ENCODE measurements at places on chromosomes 12 and 14.
A peak's percentile ranks its signal among the peaks of the same experiment; 100 is the strongest.

- no peak overlapping the region for H3K4me3 ChIP-seq
- H3K27me3 ChIP-seq: no peaks in the 10 kb centered on the region
- no peak for DNase-seq
These were observed 635.4 kb upstream of the ATXN7L3B start for GRCh38 chr12:73902260-73902659.

- H3K27me3 ChIP-seq: no peaks in the 10 kb centered on the region
- H3K4me1 ChIP-seq: peaks cover 10% of the 10 kb centered on the region
- peak overlapping the region; percentile 82 for H3K27ac ChIP-seq
- H3K36me3 ChIP-seq: peaks cover 2% of the 10 kb centered on the region
- peak overlapping the region; percentile 83 for H3K4me3 ChIP-seq
- no peak for DNase-seq
These were observed 1.0 kb downstream of the PCNX1 start for GRCh38 chr14:70907996-70908934.

DNA sequence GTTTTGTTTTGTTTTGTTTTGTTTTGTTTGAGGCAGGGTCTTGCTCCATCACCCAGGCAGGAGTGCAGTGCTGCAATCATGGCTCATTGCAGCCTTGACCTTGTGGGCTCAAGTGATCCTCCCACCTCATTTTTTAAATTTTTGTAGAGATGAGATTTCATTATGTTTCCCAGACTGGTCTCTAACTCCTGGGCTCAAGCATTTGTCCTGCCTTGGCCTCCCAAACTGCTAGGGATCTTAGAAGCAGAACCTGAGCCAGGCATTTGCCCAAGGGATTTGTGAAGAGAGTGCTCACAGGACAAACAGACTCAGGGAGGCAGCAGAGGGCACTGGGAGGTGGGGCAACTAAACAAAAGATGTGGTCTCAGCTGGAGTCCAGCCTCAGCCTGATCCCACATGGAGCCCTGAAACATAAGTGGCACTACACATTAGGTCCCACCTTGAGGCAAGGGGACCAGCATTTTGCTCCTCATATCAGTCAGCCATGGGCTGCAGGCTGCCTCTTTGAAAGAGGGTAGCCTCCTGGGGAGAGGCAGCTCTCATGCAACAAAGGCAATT lies 86.2 kb upstream of the CMKLR1 start:
- no peak overlapping the region for H3K27ac ChIP-seq
- H3K4me3 ChIP-seq: no peak overlapping the region
- no peaks in the 10 kb centered on the region for H3K4me1 ChIP-seq
- no peaks in the 10 kb centered on the region for H3K36me3 ChIP-seq

GRCh38 chr14:73825551-73826188 lies 26.0 kb upstream of the PTGR2 start:
- H3K36me3 ChIP-seq: no peaks in the 10 kb centered on the region
- peaks cover 28% of the 10 kb centered on the region for H3K4me1 ChIP-seq
- H3K27me3 ChIP-seq: no peaks in the 10 kb centered on the region
- DNase-seq: peak; percentile 38

DNA sequence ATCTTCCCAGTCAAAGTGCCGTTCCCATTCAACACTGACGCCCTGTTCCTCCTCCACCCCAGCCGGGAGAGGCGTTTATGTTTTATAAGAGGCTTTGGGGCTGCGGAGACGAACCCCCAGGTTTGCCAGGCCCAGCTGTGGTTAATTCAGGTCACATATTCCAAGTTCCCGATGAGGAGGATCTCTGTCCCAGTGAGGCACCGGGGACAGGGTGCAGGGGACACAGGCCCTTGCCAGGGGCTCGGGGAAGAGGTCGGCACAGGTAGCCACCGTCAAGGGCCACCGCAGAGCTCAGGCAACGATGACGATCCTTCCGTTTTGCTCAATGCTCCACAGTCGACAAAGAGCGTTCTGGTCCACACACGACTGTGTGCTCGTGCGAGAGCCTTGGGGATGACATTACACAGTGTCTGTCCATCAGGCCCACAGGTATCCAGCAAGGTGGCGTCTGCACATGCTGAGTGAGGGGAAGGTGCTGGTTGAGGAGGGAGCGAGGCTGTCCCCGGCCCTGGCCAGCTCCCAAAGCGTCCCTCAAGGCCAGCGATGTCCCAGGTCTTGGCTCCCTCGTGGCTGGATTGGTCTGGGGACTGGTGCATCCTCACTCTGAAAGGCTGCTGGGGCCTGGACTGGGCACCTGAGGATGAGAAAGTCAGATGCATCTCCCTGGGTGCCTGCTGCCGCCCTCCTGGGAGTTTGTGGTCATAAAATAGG lies 189.2 kb upstream of the C14orf180 start:
- no peaks in the 10 kb centered on the region for H3K36me3 ChIP-seq
- no peaks in the 10 kb centered on the region for H3K27me3 ChIP-seq
- H3K4me3 ChIP-seq: no peak overlapping the region
- DNase-seq: no peak
- no peaks in the 10 kb centered on the region for H3K4me1 ChIP-seq

DNA sequence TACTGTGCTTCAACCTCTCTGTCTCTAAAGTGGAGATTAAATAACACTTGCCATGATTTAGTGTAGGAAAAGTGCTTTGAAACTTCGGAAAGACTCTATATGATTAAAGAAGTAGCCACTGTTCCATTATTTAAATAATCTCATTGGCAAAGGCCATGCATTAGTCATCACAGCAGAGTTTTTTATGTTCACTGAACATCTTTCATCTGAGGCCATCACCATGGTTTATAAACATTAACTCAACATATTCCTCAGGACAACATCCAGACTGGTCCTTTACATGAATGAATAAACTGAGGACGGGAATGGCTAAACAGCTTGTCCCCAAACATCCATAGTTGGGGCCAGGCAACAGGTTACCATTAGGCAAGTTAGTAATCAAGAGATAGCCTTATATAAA lies 124.6 kb upstream of the FRMD6 start:
- no peak for DNase-seq
- no peaks in the 10 kb centered on the region for H3K4me1 ChIP-seq
- H3K4me3 ChIP-seq: no peak overlapping the region
- no peaks in the 10 kb centered on the region for H3K36me3 ChIP-seq

- H3K4me1 ChIP-seq: no peaks in the 10 kb centered on the region
- no peaks in the 10 kb centered on the region for H3K36me3 ChIP-seq
- no peak overlapping the region for H3K27ac ChIP-seq
- H3K27me3 ChIP-seq: no peaks in the 10 kb centered on the region
- no peak overlapping the region for H3K4me3 ChIP-seq
- peak; percentile 18 for DNase-seq
These were observed 2.6 kb downstream of the MYF6 start for GRCh38 chr12:80709811-80710726.

DNA sequence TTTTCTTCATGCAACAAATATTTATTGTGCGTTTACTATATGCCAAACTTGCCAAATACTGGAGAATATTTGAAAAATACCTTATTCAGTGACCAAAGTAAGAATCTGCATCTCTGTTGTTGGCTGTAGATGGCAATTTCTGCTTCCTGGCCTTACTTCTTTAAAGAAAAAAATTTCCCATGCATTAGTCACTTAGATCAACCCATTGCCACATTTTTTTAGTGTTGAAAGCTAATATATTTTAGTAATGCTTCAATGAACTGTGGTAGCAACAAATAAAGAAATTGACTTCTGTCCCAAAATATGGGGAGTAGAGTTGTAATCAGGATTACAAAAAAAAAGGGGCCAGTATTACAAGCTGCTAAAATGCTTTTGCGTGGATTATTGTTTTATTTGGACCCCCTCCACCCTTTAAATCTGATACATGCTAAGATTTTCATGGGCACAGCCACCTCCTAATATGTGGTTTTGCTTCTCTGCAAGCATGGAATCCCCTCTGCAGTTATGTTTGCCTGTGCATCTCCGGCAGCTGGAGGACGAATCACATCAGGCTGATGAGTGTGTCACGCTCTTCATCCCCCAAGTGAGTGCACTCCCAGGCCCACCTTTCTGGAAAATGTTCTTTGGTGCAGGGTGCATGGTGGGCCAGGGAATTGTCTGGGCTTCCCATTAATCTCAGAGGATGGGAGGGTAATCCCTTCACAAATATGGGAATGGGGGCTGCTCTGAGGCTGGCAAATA lies 38.1 kb upstream of the PTCSC3 start:
- no peak overlapping the region for H3K4me3 ChIP-seq
- H3K27ac ChIP-seq: no peak overlapping the region
- no peaks in the 10 kb centered on the region for H3K36me3 ChIP-seq
- no peaks in the 10 kb centered on the region for H3K4me1 ChIP-seq

DNA sequence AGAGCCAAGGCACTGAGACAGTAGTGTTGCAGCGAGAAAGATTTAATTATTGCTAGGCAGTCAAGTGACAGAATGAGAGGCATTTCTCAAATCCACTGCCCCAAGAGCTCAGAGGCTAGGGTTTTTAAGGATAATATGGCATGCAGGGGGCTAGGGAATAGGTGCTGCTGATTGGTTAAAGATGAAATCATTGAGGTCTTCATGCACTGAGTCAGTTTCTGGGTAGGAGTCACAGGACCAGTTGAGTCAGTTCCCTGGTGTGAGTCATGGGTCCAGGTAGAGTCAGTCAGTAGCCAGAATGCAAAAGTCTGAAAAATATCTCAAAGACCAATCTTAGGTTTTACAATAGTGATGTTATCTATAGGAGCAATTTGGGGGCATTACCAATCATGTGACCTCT lies 323.8 kb downstream of the RGS6 start:
- DNase-seq: no peak
- no peaks in the 10 kb centered on the region for H3K36me3 ChIP-seq
- no peak overlapping the region for H3K4me3 ChIP-seq
- no peaks in the 10 kb centered on the region for H3K4me1 ChIP-seq
- no peaks in the 10 kb centered on the region for H3K27me3 ChIP-seq
- no peak overlapping the region for H3K27ac ChIP-seq

GRCh38 chr12:10243818-10244520 lies 31.3 kb downstream of the GABARAPL1 start:
- no peaks in the 10 kb centered on the region for H3K36me3 ChIP-seq
- no peak for DNase-seq
- H3K4me3 ChIP-seq: no peak overlapping the region

GRCh38 chr14:105092171-105093037 lies 27.2 kb upstream of the GPR132 start:
- H3K4me1 ChIP-seq: peaks cover 46% of the 10 kb centered on the region
- H3K27me3 ChIP-seq: no peaks in the 10 kb centered on the region
- peak overlapping the region; percentile 68 for H3K4me3 ChIP-seq
- DNase-seq: no peak
- H3K27ac ChIP-seq: peak overlapping the region; percentile 86
- H3K36me3 ChIP-seq: no peaks in the 10 kb centered on the region

- H3K36me3 ChIP-seq: no peaks in the 10 kb centered on the region
- no peak overlapping the region for H3K27ac ChIP-seq
- H3K4me3 ChIP-seq: no peak overlapping the region
- H3K4me1 ChIP-seq: no peaks in the 10 kb centered on the region
- DNase-seq: no peak
- no peaks in the 10 kb centered on the region for H3K27me3 ChIP-seq
These were observed 37.8 kb upstream of the ITPR2 start for GRCh38 chr12:26870491-26871419.

DNA sequence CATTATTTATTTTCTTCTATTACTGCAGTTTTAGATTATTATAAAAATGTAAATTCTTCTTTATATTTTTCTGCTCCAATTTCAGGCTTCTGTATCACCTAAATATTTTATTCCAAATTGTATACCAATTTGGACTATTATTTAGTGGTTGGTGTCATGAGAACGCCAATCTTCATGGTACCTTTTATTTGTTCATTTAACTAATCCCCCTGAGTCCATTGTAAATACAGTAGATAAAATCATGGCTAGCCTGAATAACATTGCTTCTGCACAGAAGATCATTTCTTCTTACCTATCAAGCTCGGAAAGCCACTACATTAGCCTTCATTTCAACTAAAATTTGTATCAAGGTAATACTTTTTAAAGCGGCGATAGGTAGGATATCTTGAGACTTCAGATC lies at the start of gene OR6C75:
OR6C75 (plus strand) TSS at position 301 of the 400 bp plus-strand sequence. CDS start 2,136 bp downstream, outside the sequence.
- H3K4me3 ChIP-seq: no peak within 1 kb of the TSS
- DNase-seq: no peak
- H3K4me1 ChIP-seq: no peaks in the 10 kb centered on the region
- no peaks in the 10 kb centered on the region for H3K27me3 ChIP-seq
- H3K27ac ChIP-seq: no peak within 1 kb of the TSS

DNA sequence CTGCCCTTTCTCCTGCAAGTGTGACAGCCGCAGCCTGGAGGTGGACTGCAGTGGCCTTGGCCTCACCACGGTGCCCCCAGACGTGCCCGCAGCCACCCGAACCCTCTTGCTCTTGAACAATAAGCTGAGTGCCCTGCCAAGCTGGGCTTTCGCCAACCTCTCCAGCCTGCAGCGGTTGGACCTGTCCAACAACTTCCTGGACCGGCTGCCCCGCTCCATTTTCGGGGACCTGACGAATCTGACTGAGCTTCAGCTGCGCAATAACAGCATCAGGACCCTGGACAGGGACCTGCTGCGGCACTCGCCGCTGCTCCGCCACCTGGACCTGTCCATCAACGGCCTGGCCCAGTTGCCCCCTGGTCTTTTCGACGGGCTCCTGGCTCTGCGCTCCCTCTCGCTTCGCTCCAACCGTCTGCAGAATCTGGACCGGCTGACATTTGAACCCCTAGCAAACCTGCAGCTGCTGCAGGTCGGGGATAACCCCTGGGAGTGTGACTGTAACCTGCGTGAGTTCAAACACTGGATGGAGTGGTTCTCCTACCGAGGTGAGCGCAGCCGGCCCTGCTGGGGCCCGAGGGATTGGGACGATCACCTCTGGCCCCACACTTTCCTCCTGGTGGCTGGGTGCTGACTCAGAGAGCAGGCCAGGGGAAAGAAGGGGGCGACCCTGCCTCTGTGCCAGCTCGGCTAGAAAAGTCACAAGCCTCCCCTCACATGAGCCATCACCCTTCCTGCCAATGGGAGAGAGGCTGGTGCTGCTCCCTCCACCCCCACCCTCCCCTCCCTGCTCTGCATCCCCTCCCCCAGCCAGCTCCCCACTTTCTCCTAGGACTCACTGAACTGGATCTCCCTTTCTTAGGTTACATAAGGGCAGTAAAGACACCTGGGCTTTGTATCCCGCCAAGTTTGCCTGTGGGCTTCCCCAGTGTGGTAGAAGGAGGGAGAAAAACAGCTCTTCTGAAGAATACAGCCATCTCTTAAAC lies 10.9 kb downstream of the LRTM2 start:
- no peak for DNase-seq
- no peaks in the 10 kb centered on the region for H3K27me3 ChIP-seq
- no peak overlapping the region for H3K4me3 ChIP-seq
- no peak overlapping the region for H3K27ac ChIP-seq
- H3K4me1 ChIP-seq: no peaks in the 10 kb centered on the region

DNA sequence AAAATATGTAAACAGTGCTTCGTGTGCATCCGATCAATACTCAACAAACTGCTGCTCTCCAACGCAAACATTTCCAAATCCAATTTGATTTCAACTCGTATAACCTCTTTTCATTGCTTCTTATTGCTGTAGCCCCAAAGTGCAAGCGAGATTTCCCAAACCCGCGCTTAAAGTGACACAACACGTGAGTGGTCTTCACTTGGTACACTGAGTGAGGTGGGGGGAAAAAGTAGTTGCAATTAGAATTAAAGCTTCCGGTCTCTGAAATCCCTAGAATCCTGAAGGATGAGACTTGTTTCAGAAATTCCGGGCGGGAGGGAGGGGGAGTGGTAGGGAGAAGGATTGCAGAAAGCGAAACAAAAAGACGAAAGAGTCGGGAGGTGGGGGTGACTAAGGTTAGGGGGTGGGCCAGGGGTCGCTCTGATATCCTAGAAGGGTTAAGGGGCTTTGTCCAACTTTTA lies 387.5 kb downstream of the BCAT1 start:
- no peaks in the 10 kb centered on the region for H3K36me3 ChIP-seq
- H3K4me1 ChIP-seq: peaks cover 5% of the 10 kb centered on the region
- peaks cover 59% of the 10 kb centered on the region for H3K27me3 ChIP-seq
- H3K27ac ChIP-seq: no peak overlapping the region
- peak overlapping the region; percentile 43 for H3K4me3 ChIP-seq

GRCh38 chr14:62364800-62365280 lies 602.6 kb downstream of the SNAPC1 start:
- H3K4me3 ChIP-seq: no peak overlapping the region
- no peaks in the 10 kb centered on the region for H3K27me3 ChIP-seq
- no peaks in the 10 kb centered on the region for H3K4me1 ChIP-seq
- H3K36me3 ChIP-seq: no peaks in the 10 kb centered on the region
- no peak overlapping the region for H3K27ac ChIP-seq
